ENCODE measurements at places on chromosomes 1 and 21.

- DNase-seq: no peak
Measured at GRCh38 chr21:19508844-19509243, 1105.3 kb upstream of the TMPRSS15 start.

GRCh38 chr1:27868556-27868931, 3.8 kb upstream of the THEMIS2 start:
- no peak for DNase-seq

- no peak for DNase-seq
Measured at GRCh38 chr1:114746450-114747121, 11.2 kb downstream of the CSDE1 start.

DNA sequence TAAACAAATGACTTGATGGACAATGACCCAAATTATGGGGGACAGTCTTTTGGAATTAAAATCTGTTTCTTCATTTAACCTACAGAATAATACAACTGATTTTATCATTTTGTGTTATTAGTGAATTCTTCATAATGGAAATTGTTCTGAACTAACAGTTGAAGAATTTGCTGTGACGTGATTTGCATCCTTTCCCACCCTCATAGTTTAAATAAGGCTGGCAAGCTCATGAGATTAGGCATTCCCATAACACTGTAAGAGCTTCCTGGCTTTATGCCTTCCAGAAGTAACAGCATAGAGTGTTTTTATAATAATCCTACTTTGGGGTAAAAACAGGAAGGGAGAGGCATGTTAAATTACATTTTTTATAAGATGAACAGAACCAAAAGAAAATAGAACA, 95.7 kb downstream of the ATP6V1G3 start:
- DNase-seq: no peak

DNA sequence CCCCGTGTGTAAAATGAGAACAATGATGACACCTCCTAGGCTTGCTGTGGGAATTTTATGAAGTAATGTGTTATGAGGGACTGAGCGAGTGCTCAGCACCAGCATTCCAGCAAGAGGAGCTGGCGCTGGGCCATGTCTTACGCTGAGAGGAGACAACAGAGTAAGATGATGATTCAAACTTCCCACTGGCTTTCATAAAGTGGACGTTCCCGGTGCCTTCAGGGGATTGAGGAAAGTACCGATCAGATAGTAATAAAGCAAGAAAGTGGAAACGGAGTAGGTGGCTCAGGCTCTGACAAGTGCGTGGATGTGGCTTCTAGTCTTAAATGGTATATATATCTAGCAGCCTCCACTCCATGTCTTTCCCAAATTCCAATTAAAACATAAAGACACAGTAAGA, 23.8 kb downstream of the EPHA10 start:
- no peak for DNase-seq

GRCh38 chr1:1293263-1294249, 13.3 kb downstream of the SCNN1D start:
- DNase-seq: no peak

DNA sequence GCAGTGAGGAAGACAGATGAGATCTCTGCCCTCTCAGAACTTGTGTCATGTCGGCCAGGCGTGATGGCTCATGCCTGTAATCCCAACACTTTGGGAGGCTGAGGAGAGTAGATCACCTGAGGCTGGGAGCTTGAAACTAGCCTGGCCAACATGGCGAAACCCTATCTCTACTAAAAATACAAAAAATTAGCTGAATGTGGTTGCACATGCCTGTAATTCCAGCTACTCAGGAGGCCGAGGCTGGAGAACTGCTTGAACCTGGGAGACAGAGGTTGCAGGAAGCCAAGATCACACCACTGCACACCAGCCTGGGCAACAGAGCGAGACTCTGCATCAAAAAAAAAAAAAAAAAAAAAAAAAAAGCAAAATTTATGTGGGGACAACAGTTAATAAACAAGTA, 40.9 kb upstream of the RALGPS2 start:
- DNase-seq: no peak

DNA sequence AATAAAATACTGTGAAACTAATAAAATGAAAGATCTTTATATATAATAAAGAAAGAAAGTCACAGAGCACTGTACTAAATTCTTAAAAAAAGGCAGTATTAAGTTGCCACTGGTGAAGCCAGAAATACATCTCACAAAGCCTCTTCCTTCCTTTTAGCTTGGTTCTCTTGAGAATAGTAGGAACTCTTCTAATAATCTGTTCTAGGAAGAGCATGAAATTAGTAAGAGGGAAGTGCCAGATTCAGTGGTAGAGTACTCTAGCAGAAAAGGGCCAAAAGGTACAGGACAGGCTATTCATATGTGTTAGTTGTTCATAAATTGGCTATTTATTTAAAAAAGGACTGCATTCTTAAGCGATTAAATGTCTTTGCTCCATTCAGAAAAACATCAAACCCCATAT, 33.7 kb downstream of the CTTNBP2NL start:
- DNase-seq: no peak

DNA sequence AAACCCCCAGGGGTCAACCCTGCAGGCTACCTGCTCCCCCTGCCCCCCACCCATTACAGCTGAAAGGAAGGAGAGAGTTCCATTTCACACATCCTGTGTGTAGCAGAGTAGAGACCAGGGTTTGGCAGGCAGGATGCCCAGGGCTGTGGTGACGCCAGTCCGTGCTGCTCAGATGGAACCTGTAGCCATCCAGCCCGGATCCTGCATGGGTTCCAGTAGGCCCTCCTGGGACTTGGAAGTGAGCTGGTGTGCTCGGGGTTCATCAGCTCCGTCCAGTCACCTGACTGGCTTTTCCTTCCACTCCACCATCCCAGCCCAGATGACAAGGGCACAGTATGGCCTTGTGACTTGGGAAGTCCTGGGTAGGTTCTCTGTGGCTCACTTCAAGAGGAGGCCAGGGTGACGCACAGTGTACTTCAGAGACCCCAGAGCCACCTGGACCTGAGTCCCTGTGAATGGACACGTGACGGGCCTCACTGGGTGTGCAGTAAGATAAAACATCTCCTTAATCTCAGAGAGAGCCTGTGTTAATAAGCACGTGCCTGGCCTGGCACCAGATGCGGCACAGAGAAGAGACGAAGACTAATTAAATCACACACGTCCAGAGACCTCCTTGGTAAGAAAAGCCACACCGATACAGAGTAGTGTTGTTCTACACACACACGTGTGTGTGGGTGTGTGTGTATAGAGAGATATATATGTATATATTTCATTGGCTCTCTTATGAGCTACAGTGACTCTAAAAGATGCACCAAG, 16.0 kb downstream of the ITPKB start:
- DNase-seq: no peak

DNA sequence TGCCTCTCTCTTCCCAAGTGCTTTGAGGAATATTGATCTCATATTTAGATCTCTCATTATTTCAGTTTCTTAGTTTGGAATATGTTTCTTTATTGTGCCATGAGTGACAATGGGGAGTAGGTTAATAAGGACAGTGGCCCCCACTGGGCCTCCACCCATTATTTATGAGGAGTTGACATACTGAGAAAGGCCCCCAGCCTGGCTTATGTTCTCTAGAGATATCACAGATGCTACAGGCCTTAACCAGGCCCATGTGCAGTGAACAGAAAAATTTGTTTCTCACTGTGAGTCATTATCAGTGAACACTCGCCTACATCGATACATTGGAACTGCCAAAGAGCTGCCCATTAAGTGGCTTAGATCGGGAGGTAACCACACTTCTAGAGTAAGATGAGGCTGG, 35.7 kb upstream of the SYT6 start:
- DNase-seq: no peak

- no peak for DNase-seq
Measured at GRCh38 chr1:198056255-198056654, 100.5 kb upstream of the NEK7 start.

GRCh38 chr1:27153549-27153886, 1.4 kb downstream of the SLC9A1 start:
- DNase-seq: no peak

Measured in cortex of kidney (tissue), 1 donor.